ENCODE measurements at places on chromosomes 13 and 19. TPM values are rescaled to one million over a fixed set of nuclear protein-coding genes. Genes with fewer than 3 reads are reported as not detected.

The PNMA8B gene
- 0.19 TPM for total RNA-seq

The ZSCAN4 gene
- not detected for total RNA-seq

The RNASEH2A gene
- 19.6 TPM for total RNA-seq

The OLFM2 gene
- total RNA-seq = 2.6 TPM

Data from bladder microvascular endothelial cell (primary cell).